ENCODE measurements at places on chromosomes 4 and X.

DNA sequence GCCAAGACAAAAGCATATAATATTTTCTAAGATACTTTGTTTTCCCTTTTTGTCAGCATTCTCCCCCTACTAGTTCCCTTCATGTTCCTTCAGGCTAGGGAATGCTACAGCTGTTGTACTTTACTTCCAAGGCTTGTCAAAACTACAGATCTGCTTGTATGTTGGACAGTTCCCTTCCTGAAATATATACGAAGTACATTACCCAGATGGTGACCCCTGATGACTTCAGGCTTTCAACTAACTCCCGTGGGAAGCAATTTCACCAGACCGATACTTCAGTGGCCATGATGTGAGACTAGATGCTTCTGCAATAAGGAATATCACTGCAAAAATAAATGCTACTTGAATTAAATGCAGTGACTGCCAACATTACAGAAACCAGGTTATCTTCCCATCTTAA lies 332.8 kb downstream of the SH2D1A start:
- no peak for DNase-seq

GRCh38 chrX:45750639-45751038 lies 550.0 kb upstream of the DIPK2B start:
- no peak for DNase-seq

GRCh38 chr4:31146366-31146765 lies 426.2 kb downstream of the PCDH7 start:
- no peak for DNase-seq

DNA sequence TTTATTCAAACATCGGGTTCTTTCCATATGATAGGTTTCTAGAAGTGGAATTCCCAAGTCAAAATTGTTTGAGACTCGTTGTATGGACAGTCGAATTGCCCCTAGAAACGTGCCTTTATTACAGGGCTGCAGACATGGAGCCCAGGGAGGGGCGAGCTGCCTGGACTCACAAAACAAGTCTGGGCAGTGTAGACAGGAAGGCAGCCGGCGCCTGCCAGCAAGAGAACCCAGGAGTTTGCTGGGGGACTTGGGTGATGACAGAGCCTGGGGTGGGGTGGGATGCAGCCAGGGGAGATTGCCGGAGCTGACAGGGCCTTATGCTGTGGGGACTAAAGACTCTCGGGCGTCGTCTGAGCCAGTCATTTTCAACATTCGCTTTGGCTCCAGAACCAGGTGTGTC lies 107.4 kb upstream of the MSX1 start:
- DNase-seq, result no peak

DNA sequence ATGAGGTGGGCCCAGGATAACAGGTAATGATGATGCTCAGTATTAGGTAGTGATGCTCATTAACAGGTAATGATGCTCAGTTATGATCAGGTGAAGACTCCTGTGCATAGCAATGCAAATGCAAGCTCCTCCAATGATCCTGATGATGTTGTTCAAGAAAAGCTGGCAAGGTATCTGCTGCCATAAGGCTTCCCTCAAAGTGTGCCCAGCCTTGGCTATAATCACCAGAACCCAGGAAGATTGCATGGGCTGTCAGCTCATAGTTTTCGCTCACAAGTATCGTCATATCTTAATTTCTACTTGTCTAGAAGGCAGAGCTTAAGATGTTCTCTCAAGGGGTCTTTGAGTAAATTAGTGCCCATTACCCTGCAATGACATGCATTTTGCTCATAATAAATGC lies 366.2 kb upstream of the CLNK start:
- DNase-seq, result no peak

DNA sequence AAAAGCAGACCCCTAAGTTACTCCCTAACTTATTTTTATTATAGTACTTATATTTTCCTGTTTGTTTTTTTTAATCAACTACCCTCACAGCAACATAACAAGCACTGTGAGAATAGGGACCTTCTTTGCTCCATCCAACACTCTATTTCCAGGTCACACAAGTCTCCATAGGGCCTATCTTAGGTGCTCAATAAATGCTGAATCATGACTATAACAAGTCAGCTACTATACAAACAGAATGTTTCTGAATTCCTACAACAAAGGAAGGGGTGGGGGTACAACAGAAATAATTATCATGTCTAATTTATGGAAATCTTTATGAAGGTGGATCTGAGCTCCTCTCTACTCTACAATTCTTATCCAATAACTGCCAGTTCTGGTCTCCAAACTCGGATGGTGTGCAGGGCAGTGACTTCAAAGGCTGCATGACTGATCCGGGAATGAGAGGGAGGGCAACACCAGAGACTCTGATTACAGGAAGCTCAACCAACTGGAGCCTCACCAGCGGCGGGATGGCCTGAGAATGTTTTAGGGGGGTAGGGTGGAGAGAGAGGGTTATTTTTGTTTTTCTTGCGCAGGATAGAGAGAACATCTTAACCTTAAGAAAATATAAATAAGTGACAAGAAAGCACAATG lies 71.1 kb downstream of the HADH start:
- DNase-seq, result no peak

GRCh38 chrX:129077424-129078170 lies 445.7 kb downstream of the SMARCA1 start:
- DNase-seq, result no peak

- DNase-seq, result no peak
Measured at GRCh38 chrX:57906790-57907189, 3.5 kb downstream of the ZXDA start.

DNA sequence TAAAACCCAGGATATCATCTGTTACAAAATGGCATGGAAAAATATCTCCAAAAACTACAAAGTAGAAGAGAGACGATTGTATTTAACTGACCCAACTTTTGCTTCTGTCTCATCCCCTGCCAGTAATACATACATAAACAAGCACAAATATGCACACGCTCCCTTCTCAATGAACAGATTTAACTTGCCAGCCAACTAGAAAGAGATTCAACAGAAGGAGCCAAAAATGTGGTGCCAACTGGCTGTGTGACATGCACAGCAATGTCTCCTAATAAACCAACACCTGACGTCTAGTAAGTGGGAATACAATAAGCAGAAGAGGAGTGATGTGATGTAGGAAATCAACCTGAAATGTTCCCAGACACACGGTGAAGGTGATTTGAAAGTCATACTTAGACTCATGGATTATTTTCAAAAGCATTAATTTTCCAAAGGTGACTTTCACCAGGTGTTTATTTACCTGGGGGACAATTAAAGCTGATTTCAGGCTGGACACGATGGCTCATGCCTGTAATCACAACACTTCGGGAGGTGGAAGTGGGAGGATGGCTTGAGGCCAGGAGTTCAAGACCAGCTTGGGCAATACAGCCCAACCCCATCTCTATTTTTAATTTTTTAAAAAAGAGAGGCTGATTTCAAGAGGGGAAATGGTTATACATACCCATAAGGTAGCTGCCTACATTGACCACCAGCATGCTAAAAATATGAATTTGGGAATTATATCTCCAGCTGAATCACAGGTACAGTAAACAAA lies 33.7 kb downstream of the SH3RF1 start:
- no peak for DNase-seq

- DNase-seq, result no peak
Measured at GRCh38 chr4:82784681-82785610, 13.7 kb downstream of the SCD5 start.

DNA sequence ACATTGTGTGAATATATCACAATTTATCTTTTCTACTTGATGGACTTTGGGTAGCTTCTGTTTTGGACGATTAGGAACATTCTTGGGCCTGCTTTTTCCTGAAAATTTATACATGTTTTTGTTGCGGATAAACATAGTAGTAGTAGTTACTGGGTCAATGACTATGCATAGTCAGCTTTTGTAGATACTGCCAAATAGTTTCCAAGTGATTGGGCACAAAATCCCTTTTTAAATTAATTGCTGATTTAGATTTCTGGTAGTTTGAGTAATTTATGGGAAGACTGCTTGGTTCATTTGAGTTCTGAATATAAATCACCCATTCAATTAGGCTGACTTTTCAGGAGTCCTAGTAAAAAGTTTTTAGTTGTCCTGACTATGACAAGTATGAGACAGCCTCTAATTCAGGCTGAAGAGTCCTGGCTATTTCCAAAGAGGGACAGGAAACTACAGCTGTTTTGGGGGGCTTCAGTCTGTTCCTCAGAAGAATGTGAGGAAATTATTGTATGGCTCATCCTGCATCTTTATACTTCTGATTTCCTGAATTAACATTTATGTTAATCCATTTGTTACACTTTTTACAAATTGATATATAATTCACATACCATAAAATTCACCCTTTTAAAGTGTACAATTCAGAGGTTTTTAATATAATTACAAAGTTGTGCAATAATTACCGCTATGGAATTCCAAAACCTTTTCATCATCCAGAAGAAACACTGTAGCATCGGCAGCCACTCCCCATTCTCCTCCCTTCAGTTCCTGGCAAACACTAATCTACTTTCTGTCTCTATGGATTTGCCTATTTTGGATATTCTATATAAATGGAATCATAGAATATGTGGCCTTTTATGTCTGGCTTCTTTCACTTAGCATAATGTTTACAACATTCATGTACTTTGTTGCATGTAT lies 14.2 kb downstream of the LRP2BP start:
- no peak for DNase-seq

- no peak for DNase-seq
Measured at GRCh38 chrX:39421006-39421405, 619.7 kb downstream of the MID1IP1 start.

- no peak for DNase-seq
Measured at GRCh38 chr4:56426273-56426672, 9.1 kb downstream of the PPAT start.

- no peak for DNase-seq
Measured at GRCh38 chrX:107709266-107709806, 66.3 kb downstream of the TSC22D3 start.

DNA sequence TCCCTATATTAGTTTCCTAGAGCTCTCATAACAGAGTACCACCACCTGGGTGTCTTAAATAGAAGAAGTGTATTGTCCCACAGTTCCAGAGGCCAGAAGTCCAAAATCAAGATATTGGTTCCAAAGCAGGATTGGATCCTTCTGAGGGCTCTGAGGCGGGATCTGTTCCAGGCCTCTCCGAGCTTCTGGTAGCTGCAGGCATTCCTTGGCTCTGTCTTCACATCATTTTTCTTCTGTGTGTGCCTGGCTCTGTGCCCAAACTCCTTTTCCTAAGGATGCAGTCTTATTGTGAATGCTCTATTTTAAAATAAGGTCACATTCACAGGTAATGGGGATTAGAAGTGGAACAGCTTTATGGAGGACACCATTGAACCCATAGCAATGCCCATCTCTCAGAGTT lies 253.7 kb upstream of the TAPT1 start:
- no peak for DNase-seq

DNA sequence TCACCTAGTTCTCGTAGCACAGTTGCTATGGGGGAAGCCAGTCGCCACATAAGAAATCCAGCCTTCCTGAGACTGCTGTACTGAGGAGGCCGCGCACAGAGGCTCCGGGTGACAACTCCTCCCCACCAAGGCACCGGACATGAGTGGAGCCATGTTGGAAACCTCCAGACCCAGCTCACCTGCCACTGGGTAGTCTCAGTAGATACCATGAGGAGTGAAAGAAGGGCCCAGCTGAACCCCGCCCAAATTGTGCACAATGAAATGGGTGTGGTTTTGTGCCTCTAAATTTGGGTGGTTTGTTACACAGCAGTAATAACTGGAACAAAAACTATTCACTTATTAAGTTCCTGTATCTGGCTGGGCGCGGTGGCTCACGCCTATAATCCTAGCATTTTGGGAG lies 198.7 kb downstream of the BCOR start:
- DNase-seq, result no peak

DNA sequence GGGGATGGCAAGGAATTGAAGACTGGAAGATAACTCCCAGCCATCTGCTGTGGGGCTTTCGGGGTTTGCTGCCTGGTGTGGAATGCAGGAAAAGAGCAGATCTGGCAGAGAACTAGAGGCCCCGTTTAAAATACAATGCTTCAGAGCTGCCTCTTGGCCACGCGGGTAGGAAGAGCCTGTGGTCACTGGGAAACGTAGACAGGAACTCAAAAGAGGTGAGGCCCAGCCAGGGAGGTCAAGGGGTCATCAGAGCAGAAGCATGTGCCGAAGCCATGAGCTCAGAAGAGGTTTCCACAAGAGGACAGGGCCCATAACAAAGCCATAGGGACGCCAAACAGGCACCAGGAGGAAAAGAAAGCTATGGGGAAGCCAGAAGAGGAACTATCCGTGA lies 14.5 kb upstream of the STS start:
- DNase-seq, result no peak

DNA sequence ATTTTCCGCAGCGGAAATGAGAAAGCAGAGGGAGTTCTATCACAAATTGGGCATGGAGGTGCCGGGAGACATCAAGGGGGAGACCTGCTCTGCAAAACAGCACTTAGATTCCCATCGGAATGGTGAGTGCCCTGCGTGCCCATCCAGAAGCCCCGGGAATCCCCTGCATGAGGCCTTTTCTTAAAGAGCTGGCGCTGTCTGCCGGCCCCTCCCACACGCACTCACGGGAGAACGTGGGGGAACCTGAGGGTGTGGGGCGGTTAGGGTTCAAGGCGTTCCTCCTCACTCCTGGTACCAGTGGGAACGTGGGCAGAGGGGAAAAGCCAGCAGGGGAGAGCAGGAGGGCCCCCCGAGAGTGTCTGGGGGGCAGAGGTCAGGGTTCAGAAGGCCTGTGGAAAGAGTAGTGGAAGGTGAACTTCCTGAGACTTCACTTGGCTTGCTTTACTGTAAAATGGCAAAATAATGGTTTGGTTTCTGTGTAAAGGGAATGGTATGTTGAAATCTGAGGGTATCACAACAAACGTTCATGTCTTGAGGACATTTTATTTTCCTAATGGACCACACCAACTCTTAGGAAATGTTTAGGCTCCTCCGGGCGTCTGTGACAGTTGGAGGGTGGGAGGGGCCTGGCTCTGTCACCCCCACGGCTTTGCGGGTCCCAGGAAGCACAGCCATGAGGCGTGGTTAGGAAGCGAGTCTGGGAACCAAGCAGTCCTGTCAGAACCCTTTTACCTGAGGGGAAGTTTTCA lies 38.0 kb downstream of the PCGF3 start:
- no peak for DNase-seq

DNA sequence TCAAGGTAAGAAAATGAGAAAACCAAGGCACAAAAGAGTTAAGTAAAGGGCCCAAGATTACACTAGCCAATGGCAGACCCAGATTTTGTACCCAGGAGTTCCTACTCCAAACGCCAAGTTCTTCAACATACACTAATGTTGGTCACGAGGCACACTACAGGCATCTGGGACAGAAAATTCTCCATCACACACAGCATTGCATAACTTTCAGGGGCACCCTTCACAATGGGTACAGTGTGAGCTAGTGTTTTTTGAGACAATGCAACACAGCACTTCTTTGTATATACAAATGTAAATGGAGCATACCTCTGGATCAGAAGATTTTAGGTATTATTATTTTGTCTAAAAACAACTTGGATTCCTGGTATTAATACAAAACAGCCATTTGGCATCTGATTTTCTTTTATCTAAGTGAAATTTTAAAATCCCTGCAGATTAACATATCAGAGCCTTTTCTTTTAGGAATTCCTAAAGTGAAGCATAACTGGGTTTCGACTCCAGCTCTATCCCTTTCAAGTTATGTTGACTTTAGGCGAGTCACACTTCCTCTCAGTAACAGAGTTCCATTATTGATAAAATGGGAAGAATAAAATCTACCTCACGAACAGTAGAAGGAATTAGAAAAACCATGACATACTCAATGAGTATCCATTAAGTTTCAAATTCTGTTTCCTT lies 41.1 kb downstream of the ADGRA3 start:
- DNase-seq, result no peak

- no peak for DNase-seq
Measured at GRCh38 chr4:102868153-102868780, 525 bp upstream of the CISD2 start.

Data from T-helper 22 cell (primary cell).